Right atrium auricular region (tissue), 2 donors: ENCODE measurements at places on chromosomes 13 and 19. TPM values are rescaled to one million over a fixed set of nuclear protein-coding genes. Genes with fewer than 3 reads are reported as not detected.

SPIB gene
- total RNA-seq, result not detected

KIR3DL2 gene
- total RNA-seq, result not detected

RDH8 gene
- total RNA-seq, result not detected

TLE6 gene
- total RNA-seq, result 2.1 TPM

DNA sequence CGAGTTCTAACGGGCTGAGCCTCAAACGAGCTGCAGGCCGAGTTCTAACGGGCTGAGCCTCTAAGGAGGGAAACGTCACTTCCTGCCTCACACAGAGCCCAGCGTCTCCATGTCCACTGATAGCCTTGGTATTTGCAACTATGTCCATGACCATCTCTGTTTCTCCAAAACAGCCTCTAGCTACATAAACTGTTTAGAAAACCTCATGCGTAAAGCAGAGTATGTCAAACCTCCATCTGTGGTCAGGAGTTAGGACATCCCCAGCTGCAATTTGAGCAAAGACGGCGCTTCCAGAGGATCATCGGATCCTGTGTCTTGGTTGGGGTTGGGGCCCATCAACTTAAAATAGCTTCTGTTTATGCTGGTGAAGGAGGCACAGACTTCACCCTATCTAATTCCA lies 20.8 kb downstream of the RASA3 start:
- peak; percentile 23 for DNase-seq

DNA sequence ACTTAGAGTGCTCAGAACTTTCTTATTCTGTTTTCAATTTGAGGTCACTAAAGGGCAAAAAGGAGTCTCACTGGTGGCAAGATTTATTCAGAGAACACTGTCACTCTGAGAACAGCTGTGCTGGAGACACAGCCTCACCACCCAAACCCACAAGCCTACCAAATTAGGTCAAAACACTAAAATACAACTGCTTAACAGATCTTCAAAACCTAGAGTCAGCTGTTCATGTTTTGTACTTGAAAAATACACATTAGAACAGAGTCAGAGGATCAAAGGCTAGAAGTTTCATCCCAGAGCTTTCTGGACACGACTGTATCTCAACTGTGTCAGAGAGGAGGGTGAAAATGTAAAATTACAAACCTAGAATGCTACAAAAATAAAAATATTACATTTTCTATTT lies 89.3 kb downstream of the MIPEP start:
- no peak for DNase-seq

GRCh38 chr13:101127741-101128353 lies 288.5 kb downstream of the NALCN start:
- DNase-seq, result no peak

- no peak for DNase-seq
These were observed 92.0 kb downstream of the CAB39L start for GRCh38 chr13:49351871-49352270.

- DNase-seq, result peak; percentile 65
These were observed 70.5 kb upstream of the ZNF420 start for GRCh38 chr19:37007587-37008220.

DNA sequence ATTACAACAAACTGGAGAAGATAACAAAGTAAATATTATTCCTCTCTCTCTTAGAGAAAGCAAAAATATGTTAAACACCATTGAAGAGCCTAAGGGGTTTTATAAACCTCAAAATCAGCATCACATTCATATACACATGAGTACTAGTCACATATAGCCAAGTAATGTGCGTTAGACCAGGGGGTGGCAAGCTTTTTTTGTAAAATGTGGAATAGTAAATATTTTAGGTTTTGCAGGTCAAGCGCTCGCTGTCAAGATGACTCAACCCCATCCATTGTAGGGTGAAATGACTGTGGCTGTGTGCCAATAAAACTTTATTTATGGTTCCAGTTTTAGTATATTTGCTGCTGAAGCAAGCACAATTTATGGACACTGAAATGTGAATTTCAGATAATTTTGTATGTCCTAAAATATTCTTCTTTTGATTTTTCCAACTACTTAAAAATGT lies 21.7 kb downstream of the RFX2 start:
- no peak for DNase-seq

GRCh38 chr19:31114585-31114984 lies 234.7 kb downstream of the TSHZ3 start:
- DNase-seq, result no peak

DNA sequence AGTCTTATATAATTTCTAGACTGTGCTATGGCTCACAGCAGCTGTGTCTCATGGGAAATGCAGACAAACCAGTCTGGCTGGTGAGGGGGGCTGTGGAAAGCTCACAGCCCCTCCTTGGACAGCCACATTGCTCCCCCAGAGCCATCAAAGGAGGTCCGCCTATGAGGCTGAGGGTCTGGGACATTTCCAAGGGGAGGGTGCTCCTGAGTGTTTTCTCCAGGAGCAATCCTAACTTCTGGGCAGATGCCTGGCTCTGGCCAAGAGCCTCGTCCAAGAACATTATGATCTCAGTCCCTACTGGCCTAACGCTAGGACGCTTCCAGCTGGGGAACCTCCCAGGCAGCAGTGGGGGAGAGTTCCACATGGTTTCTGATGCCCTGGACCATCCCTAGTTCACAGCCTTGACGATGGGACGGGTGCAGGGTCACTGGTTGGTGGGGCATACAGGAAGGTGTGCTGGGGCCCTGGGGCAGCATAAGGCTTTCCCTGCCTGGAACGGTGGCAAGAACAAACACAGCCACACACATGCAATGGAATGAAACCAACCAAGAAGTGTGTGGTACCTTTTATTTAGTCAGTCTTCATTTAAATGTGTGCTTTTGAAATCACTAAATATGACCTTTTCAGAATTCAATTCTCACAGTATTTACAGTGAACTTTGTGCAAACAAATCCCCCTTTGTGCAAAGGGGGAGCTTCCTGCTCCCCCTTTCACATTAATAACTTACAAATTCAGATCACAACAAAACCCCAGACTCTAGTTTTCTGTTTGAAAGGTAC lies 60.6 kb downstream of the CDADC1 start:
- peak; percentile 92 for DNase-seq

GRCh38 chr19:3012621-3013262 lies 16.3 kb downstream of the TLE2 start:
- DNase-seq, result no peak
